HL-60 (cell line): ENCODE measurements at places on chromosomes 2 and 18.

- DNase-seq: no peak
These were observed 88.3 kb upstream of the HS6ST1 start for GRCh38 chr2:128406736-128407554.

DNA sequence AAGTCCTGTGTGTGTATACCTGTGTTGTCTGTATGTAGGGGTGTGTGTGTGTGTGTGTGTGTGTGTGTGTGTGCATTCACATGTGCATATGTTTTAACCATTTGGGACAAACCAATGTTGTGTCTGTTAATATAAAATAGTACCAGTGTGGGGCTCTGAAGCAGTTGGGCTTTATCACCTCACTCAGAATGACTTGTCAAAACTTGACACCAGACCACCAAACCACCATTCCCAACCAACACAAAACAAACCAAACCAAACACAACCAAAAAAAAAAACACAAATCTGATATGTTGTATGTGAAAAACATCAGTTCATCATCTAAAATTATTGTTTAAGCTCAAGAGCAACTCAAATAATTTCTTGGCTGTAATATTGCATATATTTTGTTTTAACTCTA lies 42.1 kb downstream of the CALCRL start:
- no peak for DNase-seq

GRCh38 chr2:107132070-107132469 lies 246.1 kb upstream of the ST6GAL2 start:
- DNase-seq: no peak

DNA sequence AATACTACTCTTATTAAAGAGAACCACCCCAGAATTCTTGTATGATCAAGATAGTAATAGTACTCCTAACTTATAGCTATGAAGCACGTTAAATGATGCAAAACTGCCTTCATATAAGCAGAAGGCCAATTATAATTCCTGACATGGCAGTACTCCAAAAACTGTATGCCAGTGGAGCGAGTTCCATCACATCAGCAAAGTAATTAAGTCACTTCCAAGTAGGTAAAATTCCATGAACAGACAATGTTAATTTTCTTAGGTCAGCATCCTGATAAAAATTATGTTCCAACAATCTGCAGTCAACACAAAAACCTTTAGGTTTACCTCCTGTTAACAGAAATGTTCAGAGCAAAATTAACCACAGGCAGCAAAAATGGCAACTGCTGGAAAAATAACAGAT lies 136.7 kb downstream of the CDH2 start:
- no peak for DNase-seq

GRCh38 chr2:212968284-212969081 lies 182.9 kb downstream of the IKZF2 start:
- no peak for DNase-seq

- no peak for DNase-seq
These were observed 72.4 kb upstream of the YWHAQ start for GRCh38 chr2:9703085-9703678.

- no peak for DNase-seq
These were observed 48.0 kb upstream of the FAHD2A start for GRCh38 chr2:95354469-95354901.

GRCh38 chr2:160491911-160492371 lies 1.7 kb downstream of the RBMS1 start:
- no peak for DNase-seq

GRCh38 chr2:172226244-172227061 lies 123.8 kb upstream of the DLX2 start:
- peak; percentile 77 for DNase-seq
